ENCODE measurements at places on chromosomes 13 and 19. TPM values are rescaled to one million over a fixed set of nuclear protein-coding genes. Genes with fewer than 3 reads are reported as not detected.

Gene KANK3
- total RNA-seq, result 19.6 TPM

Gene CD79A
- total RNA-seq, result 0.68 TPM

Gene ZNF493
- total RNA-seq, result 11.8 TPM

Gene IGSF23
- not detected for total RNA-seq

Gene ZNF256
- 9.6 TPM for total RNA-seq

Gene ZNF723
- not detected for total RNA-seq

Gene JSRP1
- not detected for total RNA-seq

Gene IGLON5
- total RNA-seq, result 0.16 TPM

Gene CYP2A7
- not detected for total RNA-seq

Gene NCAN
- total RNA-seq, result not detected

Gene TMEM59L
- total RNA-seq, result 1.9 TPM

Gene PABPC3
- total RNA-seq, result 0.10 TPM

Gene PDS5B
- 27.2 TPM for total RNA-seq

Gene C13orf46
- total RNA-seq, result 1.4 TPM

Gene APOC4
- total RNA-seq, result not detected

Gene CABP5
- not detected for total RNA-seq

Gene ATP4A
- total RNA-seq, result not detected

Gene LILRB4
- total RNA-seq, result 11.8 TPM

Gene FUT6
- total RNA-seq, result not detected

Gene COQ8B
- 32.0 TPM for total RNA-seq

Gene ZNF578
- 2.2 TPM for total RNA-seq

Gene SIGLEC8
- total RNA-seq, result 0.09 TPM

Gene DLL3
- total RNA-seq, result not detected

Gene MISP
- not detected for total RNA-seq

Gene DNAAF3
- 0.41 TPM for total RNA-seq

Gene SIGLEC14
- total RNA-seq, result 4.2 TPM

Gene CGB5
- total RNA-seq, result not detected

Gene CYP2A6
- not detected for total RNA-seq

Gene KLHL26
- 10.2 TPM for total RNA-seq

Gene CBY2
- not detected for total RNA-seq

Gene UNC13A
- 0.16 TPM for total RNA-seq

Gene CATSPERD
- not detected for total RNA-seq

Gene F2RL3
- 2.3 TPM for total RNA-seq

Data from left cardiac atrium (tissue), 4 donors.